NCI-H510A (cell line): ENCODE measurements at places on chromosomes 1 and 21.

DNA sequence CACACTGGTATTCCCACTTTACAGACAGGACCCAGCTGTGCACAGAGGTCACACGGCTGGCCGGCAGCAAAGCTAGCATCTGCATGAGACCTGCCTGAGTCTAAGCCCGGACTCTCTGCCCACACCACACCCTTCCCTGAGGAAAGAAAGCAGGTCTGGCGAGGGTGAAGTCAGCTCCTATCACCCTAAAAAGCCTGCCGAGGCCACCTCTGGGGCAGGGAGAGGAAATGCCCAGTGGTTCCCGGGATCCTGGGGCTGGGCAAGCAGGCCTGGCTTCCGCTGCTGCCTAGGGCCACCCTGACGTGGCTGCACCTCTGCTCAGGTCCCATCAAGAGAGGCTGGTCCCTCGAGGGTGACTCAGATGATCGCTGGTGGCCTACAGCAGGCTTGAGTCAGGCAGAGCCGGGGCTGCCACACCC lies 42.2 kb downstream of the RAP1GAP start:
- DNase-seq: no peak

GRCh38 chr1:101723415-101723814 lies 273.3 kb downstream of the OLFM3 start:
- no peak for DNase-seq

DNA sequence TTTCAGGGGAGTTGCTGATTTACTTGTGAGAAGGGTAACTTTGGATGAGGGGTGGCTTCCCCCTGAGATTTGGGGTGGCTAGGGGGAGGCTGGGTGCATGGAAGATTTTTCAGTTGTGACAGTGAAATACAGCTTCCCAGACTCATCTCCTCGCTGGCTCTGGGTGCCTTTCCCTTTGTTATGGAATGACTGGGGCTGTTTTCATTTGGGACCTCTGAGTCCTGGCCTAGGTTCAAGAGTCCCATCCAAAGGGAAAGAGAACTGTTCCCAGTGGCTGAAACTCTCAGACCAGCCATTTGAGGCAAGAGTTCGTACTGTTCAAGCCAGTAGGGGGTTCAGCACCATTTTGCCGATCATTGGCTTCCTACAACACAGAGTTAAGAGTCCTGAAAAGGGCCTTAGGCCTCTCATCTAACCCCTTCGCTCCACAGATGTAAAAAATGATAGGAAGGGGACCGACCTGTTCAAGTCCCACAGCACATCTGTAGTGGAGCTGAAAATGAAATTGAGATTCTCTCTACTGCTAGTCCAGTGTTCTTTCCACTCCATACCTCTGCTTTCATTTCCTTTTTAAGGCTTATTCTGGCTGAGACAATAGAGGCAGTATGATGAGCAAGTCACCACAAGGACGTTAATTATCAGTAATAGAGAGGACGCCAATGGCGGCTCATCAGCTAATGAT lies 958 bp downstream of the DDR2 start:
- no peak for DNase-seq

GRCh38 chr1:228150120-228150460 lies 360 bp downstream of the GJC2 start:
- no peak for DNase-seq

GRCh38 chr1:118556936-118557335 lies 371.9 kb upstream of the SPAG17 start:
- DNase-seq: no peak

DNA sequence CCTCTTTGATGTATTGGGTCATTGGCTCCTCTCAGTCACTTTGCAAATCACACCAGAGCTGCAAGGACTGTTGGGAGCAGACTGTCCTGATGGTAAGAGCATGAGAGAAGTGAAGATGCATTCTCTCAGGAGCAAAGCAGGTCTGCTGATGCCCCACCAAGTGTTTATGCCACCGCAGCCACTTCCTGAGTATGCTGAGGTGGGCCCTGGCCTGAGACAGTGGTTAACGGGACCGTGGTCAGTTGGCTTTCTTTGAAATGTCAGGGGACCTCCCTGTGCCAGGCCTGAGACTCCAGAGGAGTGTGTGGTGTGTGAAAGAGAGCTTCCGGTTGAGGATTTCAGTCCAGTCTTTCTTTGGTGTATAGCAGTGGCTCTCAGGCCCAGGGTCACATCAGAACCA lies 79.4 kb downstream of the SPATA46 start:
- DNase-seq: no peak

DNA sequence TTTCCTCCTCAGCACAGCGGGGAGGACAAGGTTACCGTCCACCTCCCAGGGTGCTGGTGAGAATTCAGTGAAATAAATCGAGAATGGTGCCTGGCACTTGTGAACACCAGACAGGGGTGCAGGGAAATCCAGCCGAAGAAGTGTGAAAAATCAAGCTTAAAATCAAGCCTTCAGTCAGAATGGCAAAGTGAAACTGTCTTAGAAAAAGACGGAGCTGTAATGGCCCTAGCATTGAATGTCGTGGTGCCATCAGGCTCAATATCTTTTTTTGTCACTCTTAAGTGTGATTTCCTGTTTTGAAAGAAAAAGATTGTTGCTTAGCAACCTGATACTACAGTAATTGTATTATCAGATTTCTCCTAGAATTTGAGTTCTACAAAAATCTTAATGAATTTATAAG lies 22.1 kb downstream of the EDARADD start:
- DNase-seq: no peak

DNA sequence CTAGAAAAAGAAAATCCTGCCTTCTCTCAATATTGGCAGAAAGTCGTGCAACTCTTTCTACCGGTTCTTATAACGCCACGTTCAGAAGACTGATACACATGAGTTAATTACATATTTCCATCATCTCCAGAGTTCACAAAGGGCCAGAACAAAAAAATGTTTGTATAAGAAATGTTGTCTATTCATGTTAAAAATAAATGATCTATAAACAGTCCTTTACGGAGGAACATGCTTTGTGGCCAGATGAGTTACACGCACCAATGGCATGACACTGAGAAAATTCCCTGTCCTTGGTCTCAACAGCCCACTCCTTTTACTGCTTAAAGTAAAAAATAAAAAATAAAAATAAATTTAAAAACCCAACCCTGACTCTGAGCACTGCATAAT lies 29.5 kb downstream of the C2CD2 start:
- DNase-seq: no peak

- peak; percentile 50 for DNase-seq
Measured at GRCh38 chr1:96492236-96492635, 229.3 kb upstream of the PTBP2 start.

DNA sequence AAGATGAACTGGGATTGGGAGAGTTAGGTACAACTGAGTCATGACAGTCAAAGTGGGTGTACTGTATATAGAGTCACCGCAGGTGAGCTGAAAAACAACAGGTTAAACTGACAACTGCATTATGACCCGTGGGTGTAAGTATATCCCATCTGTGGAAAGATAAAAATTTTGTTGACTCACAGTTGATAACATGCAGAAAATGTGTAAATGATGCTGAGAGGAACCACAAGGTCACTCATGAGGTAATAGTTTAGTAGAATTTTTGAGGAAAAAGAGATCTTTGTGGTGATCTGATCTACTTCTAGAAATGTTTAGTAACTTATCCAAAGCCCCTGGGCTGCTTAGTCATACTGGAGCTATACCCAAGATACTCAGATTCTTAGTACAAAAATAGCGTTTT lies 838 bp downstream of the OR2C3 start:
- DNase-seq: no peak

DNA sequence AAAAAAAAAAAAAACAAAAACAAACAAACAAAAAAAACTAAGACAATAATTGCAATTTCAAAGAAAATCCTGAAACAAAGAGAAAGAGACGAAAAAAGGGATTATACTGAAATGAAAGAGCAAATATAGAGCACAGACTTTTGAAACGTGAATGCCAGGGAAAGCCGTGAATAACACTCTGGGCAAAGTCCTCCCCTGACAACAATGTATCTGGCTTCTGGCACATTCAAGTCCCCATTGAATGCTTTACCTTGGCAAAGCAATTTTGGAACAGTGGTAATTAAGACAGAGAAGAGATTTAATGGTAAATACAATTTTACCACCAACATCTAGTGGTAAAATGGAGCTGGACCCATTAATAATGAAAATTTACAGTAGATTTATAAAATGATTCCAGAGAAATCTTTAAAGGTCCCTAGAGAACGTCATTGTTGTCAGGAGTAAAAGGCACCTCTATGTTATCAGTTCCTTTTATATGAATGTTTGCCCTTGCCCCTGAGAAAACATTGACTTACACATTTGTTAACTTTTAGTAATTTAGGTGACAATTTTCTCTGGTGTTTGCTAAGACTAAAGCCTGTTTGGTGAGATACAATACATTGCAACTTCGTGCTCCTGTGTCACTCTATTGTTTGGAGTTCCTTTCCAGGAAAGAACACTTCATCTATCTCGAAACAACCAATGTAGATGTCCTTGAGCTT lies 89.7 kb downstream of the GREM2 start:
- no peak for DNase-seq

GRCh38 chr1:177130451-177130945 lies 34.0 kb downstream of the ASTN1 start:
- DNase-seq: no peak

- DNase-seq: no peak
Measured at GRCh38 chr1:6454856-6455751, 10.9 kb downstream of the TNFRSF25 start.

DNA sequence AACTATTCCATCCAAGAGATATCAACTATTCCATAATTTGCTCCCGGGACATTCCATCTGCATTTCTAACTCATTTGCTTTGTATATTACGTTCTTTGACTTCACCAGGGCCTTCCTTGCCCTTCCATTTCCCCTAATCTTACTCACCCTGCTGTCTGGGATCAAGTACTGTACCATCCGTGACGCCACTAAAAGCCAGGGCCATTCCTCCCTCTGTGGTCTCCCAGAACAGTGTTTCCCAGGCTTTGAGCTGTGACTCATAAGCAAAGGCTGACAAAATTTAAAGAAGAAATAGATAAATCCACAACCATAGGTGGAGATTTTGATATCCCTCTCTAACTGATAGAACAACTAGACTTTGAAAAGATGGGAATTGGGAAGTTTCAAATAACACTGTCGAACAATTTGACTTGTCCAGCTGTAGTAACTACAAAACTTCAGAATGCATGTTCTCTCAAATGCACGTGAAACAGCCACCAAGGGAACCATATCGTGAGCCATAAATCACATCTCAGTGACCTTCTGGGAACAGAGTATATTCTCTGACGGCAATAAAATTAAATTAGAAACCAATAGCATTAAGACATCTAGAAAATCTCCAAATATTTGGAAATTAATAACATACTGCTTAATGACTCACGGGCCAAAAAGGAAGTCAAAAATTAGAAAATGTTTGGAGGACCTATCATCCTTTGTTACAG lies 501.0 kb downstream of the SETD4 start:
- DNase-seq: no peak

- no peak for DNase-seq
Measured at GRCh38 chr1:117613249-117613968, 7.6 kb downstream of the TENT5C start.

GRCh38 chr1:154743526-154744036 lies 126.5 kb downstream of the KCNN3 start:
- peak; percentile 78 for DNase-seq

DNA sequence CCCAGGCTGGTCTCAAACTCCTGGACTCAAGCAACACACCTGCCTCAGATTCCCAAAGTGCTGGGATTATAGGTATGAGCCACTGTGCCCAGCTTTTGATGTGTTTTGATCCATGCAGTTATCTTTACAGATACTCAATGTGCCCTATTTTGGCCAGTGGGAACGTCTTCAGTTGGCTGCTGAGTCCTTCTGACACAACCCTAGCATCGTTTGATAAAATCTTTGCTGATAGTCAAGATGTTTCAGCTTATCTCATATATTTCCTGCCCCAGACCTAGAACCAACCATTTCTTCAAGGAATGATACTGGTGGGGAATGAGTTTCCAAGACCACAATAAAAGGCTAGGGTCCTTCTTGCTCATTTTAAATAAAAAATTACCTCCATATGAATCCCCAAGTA lies 11.6 kb downstream of the POGZ start:
- no peak for DNase-seq

DNA sequence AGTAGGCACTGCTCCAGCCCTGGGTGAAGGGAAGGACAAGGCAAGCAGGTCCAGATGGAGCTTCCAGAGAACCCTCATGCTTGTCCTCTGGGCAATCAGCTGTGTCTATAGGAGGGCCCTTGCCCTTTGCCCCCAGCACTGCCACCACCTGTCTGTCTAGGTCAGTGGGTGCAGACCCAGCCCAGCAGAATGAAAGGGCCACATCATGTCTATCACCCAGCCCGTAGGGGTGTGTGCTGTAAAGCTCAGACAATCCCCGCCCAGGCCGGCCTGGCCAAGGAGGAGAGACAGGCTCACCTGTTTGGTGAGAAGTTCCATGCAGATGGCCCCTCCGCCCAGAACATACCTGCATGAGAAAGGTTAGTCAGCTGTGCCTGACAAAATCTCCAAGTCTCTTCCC lies 7.0 kb downstream of the UBE2Q1 start:
- DNase-seq: no peak
